ENCODE measurements at places on chromosomes 11 and 22.

GRCh38 chr11:33942954-33943353 is 51.1 kb upstream of the LMO2 start:
- DNase-seq: no peak

GRCh38 chr22:38266120-38266519 is 6.7 kb downstream of the TMEM184B start:
- no peak for DNase-seq

DNA sequence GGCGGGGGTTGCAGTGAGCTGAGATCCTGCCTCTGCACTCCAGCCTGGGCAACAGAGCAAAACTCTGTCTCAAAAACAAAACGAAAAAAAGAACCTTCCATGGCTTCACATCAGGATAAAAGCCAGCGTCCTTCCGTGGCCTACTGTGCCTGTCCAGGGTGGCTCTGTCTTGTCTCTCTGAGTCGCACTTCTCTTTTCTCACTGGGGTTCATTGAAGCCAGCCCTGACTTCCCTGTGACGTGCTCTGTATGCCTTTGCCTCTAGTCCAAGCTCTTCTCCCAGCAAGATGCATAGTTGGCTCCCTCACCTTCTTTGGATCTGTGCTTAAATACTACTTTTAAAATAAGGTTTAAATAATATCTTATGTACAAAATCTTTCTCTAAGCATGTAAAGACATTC is 11.6 kb downstream of the ATXN10 start:
- DNase-seq: no peak

- no peak for DNase-seq
These were observed 663 bp downstream of the MRGPRG start for GRCh38 chr11:3217818-3218482.

- no peak for DNase-seq
These were observed 29.1 kb upstream of the PAK1 start for GRCh38 chr11:77503006-77503405.

DNA sequence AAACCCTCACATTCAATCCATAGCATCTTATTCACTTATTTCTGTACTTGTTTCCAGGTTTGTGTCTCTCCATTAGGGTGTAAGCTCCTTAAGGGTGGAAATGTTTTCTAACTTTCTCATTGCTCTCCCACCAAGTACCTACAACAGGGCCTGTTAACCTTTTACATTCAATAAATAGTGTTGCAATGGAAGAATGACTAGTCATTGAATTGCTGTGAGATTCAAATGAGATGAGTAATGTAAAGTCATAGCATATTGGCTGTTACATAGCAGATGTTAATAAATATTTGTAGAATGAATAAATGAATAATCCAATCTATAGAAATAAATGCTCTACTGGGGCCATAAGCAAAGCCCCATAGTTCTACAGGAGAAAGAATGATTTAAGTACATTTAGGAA is 75.4 kb upstream of the DDI1 start:
- no peak for DNase-seq

GRCh38 chr11:110329445-110329844 is 33.0 kb upstream of the RDX start:
- no peak for DNase-seq

- no peak for DNase-seq
These were observed 41.4 kb upstream of the ST14 start for GRCh38 chr11:130118165-130118564.

- no peak for DNase-seq
These were observed 45.3 kb downstream of the CCDC34 start for GRCh38 chr11:27317751-27318150.

GRCh38 chr11:110172468-110173065 is 79.4 kb downstream of the ZC3H12C start:
- DNase-seq: no peak

- no peak for DNase-seq
These were observed 63.8 kb upstream of the RRAS2 start for GRCh38 chr11:14422814-14423182.

DNA sequence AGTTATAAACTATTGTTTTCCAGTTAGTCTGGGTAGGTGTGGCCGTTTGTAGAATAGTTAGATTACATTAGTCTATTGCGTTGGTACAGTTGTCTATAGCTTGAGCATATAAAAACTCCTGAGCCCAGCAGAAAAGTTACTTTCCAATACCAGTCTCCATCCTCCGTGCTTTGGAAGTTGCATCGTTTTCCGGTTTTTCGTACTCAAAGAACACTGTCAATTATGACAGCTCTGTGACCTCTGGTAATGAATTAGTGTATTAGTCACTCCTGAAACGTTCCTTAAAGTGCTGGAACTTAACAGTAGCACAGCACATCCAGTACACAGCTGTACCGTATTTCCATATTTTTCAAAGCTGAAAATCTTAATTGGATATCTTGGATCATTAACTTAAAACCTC is 808 bp upstream of the MSANTD2 start:
- DNase-seq: no peak

- no peak for DNase-seq
These were observed 18.3 kb upstream of the MICALL1 start for GRCh38 chr22:37887584-37888378.

DNA sequence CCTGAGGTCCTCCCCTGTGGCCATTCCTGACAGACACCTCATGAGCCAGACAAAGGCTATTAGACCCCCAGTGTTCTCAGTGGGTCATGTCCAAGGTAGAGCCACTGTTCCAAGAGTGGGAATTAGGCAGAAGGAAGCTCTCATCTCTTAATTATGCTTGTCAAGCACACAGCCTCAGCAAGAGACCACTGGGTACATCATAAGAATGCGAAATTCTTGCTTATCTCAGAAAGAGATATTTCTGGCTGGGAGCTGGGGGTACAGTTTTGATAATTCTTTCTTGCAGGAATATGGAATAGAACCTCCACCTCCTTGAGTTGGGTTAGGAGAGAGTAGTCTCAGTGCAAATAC is 1280.0 kb upstream of the CNTN5 start:
- DNase-seq: no peak

DNA sequence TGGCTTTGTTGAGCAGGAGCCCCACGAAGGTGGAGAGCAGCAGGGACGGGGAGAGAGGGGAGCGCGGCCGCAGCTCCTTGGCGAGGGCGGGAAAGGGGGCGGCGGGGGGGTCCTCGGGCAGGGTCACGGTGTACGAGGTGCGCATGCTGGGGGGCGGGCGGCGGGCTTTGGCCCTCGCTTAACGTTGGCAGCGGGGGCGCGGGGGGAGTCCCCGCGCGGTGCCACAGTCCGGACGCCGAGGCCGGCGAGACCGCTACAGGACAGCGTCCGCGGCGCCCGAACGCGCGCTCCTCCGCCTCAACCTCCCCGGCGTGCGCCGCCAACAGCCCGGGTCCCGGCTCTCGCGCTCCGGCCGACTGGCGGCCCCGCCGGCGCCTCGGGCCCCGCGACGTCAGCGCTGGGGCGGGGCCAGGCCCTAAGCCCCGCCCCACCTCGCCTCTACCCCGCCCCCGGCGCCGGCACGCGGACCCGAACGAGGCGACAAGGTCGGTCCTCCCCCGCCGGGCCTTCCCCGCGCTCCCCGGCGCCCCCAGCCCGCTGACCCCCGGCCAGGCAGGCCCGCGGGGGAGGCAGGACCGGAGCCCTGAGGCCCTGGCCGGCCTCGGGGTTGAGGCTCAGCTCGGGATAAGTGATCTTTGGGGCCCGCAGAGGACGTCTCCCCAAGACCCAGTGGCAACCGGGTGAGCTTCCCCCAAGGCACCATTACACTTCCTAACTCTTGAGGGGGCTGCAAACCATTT is 17.5 kb downstream of the USP2 start:
- DNase-seq: no peak

DNA sequence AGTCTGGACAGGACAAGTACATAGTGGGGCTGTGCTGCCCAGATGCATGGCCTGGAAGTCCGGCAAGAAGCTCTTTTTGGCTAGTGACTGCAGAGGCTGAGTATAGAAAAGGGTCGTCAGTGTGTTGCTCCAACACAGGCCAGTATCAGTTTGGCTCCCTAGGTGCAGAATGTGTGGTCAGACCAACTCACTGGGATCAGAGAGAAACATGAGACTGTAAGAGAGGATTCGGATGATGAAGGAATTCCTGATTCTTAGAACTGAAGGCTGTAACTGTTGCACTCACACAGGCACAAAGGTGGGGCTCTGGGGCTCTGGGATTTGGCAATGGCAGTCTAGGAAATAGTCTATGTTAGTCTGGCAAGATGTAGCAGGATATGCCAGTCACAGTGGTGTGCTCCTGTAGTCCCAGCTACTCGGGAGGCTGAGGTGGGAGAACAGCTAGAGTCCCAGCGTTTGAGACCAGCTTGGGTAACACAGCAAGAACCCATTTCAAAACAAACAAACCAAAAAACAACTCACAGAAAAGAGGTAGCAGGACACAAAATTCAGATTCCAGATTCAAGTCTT is 11.1 kb upstream of the UPB1 start:
- DNase-seq: no peak

DNA sequence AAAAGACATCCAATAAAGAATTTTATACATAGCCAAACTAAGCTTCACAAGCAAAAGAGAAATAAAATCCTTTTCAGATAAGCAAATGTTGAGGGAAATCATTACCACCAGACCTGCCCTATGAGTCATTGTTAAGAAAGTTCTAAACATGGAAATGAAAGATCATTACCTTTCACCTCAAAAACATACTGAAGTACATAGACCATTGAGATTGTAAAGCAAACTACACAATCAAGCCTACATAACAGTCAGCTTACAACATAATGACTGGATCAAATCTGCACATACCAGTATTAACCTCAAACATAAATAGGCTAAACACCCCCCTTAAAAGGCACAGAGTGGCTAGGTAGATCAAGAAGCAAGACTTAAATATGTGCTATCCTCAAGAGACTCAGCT is 501.0 kb upstream of the LUZP2 start:
- no peak for DNase-seq

DNA sequence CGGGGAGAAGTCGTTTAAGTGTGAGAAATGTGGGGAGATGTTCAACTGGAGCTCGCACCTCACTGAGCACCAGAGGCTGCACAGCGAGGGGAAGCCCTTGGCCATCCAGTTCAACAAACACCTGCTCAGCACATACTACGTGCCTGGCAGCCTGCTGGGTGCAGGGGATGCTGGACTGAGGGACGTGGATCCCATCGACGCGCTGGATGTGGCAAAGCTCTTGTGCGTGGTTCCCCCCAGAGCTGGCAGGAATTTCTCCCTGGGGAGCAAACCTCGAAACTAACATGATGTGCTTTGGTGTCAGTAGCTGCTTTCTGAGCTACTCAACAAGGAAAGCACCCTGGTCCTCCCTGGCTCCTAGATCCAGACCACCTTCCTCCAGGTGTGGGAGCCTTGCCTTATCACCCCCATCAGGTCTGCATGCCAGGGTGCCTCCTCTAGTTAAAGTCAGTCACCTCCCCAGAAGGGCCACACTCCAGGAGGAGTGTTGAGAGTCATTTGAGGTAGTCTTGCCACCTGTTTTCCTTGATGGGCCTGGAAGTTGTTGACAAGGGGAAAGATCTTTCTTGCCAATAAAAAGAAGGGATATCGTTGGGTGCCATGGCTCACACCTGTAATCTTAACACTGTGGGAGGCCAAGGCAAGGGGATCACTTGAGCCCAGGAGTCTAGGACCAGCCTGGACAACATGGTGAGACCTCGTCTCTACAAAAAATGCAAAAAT is 12.9 kb downstream of the ZNF74 start:
- DNase-seq: no peak

GRCh38 chr11:12094872-12095800 is 15.3 kb upstream of the MICAL2 start:
- no peak for DNase-seq

DNA sequence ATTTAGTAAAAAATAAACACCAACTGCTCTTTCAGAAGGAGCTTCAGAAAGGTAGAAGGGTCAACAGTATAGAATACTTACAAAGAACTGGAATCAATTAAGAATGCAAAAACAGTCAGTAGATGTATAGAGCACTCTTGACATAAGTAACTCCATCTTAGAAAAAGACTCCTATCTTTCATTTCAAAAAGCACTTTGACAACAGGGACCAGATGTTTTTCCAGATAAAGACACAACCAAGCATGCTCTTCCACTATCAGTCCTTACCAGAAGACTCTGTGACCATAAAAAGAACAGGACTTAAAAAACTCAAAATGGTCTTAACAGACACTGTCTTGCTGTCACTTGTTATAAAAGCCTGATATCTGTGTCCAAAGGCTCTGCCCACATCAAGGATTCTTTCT is 5.2 kb downstream of the SLC25A17 start:
- DNase-seq: no peak

DNA sequence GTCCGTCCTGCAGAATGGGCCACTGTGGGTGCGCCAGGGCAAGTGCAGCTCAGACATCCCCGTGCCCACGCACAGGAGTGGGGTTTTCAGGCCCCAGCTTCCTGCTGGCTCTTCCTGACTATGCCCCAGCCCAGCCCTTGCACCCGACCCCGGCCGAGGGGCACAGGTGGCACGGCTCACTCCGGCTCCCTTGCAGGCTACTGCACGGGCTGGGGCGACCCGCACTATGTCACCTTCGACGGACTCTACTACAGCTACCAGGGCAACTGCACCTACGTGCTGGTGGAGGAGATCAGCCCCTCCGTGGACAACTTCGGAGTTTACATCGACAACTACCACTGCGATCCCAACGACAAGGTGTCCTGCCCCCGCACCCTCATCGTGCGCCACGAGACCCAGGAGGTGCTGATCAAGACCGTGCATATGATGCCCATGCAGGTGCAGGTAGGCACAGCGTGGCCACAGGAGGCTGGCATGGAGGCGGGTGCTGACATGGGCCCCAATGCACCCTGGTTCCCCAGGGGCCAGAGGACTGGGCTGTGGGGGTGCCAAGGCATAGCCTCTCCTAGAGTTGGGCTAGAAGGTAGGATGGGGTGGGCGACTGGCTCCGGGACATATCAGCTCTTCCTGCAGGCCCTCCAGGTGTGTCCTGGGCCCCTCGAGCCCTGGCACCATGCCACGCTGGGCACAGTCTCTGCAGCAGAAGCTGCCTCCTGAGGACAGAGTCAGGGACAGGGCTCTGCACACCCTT is 27.7 kb downstream of the MUC2 start:
- DNase-seq: no peak

GRCh38 chr22:28874811-28875320 is 8.5 kb upstream of the ZNRF3 start:
- DNase-seq: no peak

DNA sequence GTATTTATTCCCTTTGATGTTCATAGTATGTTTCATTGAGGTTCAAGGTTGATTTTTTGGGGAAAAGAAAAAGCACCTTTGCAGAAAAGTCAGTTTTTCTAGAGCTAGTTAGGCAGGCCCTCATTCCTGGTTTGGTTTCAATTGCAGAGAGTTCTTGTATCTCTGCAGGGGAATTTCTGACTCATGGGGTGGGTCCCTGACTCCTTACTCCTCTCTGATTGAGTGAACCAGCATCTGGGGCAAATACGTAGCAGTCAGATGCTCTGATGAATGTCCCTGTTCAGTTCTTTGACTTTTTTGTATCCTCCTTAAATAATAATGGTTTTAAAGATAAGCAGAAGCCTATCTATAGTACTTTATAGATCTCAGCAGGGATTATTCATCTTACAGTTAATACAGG is 7.7 kb upstream of the NCR3LG1 start:
- DNase-seq: peak; percentile 5

GRCh38 chr22:37917874-37918548 is 11.9 kb downstream of the MICALL1 start:
- no peak for DNase-seq

DNA sequence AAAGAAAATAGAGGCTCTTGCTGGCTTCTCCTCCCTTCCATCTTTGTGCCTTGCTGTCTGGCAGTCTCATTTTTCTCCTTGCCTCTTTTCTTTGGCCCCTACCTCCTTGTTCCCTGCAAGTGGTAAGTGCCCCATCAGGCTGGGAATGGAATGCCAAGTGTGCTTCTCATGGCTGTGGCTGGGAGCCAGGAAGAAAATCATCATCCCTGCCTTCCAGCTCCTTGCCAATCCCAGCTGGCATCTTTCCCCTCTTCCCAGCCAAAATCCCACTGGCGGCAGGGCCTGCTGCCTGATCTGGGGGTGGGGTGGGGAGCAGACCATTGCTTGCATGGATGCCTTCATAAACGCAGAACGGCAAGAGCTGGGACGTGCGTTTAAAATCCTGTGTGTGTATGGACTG is 27.0 kb upstream of the SLC25A18 start:
- no peak for DNase-seq

Measured in stimulated activated CD8-positive, alpha-beta memory T cell treated with anti-CD3 and anti-CD28 coated beads, Interleukin-7, amount 100 ng/mL, for 4 hours (primary cell).